ENCODE measurements at places on chromosomes 3 and 15.

DNA sequence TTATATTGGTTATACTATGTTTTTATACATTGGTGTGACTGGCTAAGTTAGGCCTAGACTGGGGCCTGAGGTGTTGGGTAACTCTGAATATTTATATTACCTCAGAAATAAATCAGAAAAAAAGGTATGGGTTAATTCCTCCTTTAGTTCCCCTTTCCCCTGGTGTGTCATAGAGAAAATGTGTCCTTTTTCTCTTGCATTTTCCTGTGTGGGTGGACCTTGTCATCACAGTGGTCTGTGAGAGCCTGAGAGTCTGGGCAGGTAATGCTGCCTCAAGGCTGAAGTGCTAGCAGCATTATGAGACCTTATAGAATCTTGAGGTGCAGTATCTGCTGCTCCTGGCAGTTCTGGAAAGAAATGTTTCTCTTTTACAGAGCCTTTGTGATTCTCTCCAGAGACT is 69.7 kb downstream of the PCOLCE2 start:
- no peak for DNase-seq

GRCh38 chr15:64897345-64897985 is 14.2 kb upstream of the ANKDD1A start:
- no peak for DNase-seq

- no peak for DNase-seq
Measured at GRCh38 chr15:60744826-60745460, 266.0 kb upstream of the ICE2 start.

DNA sequence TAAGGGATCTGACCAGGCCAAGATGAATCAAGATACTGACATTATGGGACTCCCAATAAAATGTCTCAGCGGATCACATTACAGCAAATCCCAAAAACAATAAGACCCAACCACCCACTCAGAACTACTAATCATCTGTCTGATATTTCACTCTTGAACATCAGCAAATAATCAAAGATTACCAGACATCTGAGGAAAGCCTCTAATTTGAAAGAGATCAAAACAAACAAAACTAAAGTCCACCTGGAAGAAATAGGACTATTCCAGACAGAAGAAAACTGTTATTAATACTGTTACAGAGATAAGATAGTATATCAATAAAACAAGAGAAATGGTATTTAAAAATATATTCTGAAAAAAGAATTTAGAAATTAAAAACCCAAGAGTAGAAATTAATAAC is 29.0 kb downstream of the TP53BP1 start:
- DNase-seq, result no peak
